ENCODE measurements at places on chromosomes 12 and 14.
A peak's percentile ranks its signal among the peaks of the same experiment; 100 is the strongest.

DNA sequence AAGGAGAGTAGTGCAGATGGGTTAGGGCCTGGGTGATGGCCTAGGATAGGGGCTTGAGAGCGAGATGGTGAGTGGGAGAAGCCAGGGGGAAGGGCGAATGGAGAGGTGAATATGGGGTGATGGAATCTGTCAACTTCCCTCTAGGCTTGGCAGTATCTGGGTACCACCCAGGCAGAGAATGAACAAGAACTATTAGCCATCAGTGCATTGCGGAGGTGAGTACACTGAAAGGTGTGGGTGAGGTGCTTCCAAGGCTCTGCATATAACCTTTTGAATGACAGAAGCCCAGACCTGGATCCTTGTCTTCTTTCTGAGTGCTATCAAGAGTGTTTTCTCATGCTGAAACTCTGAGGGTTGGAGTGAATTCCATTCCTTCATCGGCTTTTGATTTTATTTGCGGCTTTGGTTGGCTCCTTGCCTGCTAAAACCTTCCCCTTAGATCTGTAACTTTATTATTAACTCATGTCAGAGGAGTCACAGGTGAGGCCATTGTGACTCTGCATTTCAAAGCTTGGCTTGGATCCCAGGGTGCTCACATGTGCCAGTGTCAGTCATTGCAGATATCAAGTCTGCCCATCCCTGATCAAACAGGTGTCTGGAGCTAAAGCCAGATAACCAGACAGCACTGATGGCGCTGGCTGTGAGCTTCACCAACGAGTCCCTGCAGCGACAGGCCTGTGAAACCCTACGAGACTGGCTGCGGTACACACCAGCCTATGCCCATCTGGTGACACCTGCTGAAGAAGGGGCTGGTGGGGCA lies 18.6 kb downstream of the PEX5 start:
- DNase-seq: no peak

GRCh38 chr12:109950625-109951024 lies 45.5 kb downstream of the GIT2 start:
- DNase-seq: no peak

GRCh38 chr12:63294327-63294632 lies 143.3 kb upstream of the AVPR1A start:
- peak; percentile 33 for DNase-seq

DNA sequence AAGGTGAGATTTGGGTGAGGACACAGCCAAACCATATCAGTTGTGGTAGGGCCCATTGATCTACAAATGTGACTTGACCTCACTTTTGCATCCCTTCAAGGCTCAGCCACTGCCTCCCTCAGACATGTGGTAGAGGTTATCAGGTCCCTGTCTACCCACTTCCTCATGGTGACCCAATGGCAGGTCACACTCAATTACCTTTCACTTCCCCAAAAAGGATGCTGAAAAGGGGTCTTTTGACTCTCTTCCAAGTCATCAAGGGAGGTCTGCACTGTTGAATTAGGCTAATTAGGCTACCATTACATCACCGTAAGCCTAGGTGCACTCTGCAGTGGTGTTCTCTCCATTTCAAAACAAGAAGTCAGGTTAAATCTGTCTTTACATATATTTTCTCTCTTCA lies 22.6 kb upstream of the DRAM1 start:
- DNase-seq: no peak

DNA sequence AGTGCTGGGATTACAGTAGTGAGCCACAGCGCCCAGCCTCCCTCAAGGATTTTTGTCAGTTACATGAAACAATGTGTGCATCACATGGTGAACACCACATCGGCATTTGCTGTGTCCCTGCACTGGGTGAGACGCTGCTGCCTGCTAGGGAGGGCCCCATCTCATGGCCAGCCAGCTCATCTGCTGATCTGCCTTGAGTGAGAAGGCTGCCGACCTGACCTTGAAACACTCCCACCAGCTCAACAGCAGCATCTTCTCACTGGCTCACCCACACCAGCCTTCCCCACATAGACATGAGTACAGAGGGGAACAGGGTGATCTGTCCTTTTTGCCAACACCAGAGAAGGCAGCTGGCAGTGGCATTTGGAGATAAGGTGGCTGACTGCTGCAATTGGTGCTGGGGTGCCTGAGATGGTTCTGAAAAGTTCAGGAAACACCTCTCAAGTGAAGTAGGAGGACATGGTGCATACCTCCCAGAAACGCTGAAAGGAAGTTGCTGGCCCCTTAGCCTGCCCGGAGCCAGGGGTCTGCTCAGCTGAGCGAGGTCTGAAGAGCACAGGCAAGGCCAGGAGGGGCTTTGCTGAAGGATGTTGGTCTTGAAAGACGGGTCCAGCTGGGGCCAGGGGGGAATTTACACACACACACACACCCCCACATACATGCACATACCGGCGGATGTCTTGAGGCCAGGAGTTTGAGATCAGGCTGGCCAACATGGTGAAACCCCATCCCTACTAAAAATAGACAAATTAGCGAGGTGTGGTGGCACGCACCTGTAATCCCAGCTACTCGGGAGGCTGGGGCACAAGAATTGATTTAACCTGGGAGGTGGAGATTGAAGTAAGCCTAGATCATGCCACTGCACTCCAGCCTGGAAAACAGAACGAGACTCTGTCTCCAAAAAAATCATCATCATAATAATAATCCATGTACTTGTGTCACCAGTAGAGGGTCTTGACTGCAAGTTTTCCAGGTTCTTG lies 14.3 kb upstream of the PPP1R13B start:
- DNase-seq: no peak

DNA sequence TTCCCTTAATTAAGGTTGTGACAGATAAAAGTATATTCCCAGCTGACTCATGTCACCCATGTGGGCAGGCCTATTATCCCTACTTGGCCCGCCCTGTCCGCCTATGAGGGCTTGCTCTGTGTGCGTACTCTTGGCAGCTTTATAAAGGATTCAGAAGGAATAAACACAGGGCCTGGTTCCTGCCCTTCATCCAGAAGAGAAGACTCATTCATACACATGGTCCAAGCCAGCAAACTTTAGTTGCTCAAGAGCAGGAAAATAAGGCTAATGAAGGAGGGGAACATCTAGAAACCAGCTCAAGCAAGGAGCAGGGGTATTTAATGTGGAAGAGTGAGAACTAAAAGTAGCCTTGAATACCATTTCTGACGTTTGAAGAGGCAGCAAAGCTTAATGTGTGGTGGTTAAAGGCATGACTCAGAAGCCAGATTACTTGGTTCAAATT lies 141.9 kb downstream of the CRADD start:
- DNase-seq: no peak
